ENCODE measurements at places on chromosomes 4 and X.
A peak's percentile ranks its signal among the peaks of the same experiment; 100 is the strongest.

- peak; percentile 73 for DNase-seq
Observed at GRCh38 chrX:101415180-101416145, 7.4 kb downstream of the HNRNPH2 start.

GRCh38 chr4:76562161-76562560 lies 127.1 kb downstream of the SHROOM3 start:
- DNase-seq, result no peak

DNA sequence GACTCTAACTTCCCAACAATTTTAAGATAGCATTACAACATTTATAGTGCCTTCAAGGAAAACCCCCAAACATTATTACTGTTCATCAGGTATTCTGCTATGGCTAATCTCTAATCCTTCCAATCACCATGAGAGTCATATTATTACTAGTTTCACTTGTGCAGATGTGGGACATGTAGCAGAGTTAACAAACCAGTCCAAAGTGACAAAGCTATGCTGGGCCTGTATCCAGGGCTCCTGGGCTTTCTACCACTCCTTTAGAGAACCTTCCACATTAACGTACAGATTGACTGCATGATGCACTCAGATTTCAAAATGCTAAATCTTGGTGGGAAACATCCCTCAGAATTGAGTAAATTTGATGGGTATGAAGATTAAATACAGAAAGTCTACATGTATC lies 16.4 kb downstream of the CASP3 start:
- no peak for DNase-seq

DNA sequence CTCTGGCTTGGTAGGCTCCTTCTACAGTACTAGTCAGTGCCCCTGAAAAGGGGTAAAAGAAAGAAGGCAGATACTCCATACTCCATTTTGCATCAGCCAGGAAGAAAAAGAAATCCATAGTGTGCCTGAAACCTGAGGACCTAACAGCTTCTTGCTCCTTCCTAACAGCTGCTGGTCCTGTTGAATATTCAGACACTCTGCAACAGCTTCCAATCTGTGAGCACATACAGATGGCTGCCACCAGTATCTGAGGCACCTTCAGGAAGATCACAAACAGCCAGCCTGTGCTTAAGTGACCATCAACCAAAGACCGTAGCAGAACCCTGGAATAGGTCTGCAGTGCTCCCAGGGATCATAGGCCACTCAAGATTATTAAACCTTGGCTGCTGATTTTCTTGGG lies 4.3 kb downstream of the GIMD1 start:
- no peak for DNase-seq

- no peak for DNase-seq
Observed at GRCh38 chrX:77444545-77444944, 2.6 kb upstream of the FGF16 start.

DNA sequence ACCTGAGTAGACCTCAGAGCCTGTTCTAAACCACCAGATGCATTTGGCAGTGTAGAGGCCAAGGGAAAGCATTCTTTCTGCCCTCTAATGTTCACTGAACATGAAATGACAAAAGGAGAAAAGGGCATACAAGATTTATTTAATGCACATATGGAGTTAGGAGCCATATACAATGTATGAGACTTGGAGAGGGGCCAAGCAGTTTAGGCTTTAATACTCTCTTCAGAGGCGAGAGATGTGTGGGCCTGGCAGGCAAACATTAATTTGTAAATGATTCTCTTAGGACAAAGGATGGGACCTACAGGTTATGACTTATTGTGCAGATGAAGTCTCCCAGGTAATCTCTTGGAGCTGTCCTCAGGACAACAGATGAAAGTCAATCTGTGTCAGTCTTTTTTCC lies 631.9 kb downstream of the ADGRL3 start:
- no peak for DNase-seq

GRCh38 chr4:172578712-172579111 lies 589.9 kb upstream of the GALNT7 start:
- DNase-seq, result no peak

DNA sequence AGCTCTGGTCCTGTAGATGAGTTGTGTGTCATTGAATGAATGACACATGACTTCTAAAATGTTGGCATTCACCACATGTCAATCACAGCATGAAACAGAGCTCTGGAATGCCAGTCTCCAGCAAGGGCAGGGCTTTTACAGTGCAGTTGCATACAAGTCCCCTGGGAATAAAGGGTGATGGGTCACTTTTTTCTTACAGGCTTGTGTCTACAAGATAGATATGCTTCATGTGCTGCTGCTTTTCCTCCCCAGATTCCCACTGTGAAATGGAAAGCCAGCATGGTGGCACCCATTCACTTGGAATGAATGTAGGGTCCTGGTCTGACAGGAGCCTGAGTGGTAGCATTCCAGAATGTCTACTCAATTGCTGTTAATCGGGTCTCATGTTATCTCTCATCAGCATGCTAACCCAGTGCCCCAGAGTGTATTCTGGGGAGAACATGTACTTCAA lies 159.1 kb upstream of the KIT start:
- no peak for DNase-seq

GRCh38 chr4:96354036-96354712 lies 514.3 kb downstream of the PDHA2 start:
- peak; percentile 10 for DNase-seq

DNA sequence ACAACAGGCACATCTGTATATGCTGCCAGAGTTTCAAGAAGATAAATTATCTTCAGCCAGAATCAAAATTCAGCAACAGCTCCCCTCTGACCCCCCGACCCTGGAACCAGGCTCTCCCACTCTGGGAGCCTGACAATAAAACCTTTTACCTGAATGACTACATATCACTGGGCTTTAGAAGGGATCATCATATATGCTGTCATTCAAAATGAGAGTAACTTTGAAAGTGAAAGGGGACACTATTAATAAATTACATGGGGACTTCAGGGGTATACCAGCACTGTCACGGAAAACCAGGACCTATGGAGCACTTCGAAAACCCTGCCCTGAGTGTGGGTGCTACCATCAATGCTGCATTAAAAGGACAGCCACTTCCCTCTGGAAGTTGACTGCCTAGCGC lies 26.2 kb downstream of the TSPAN5 start:
- DNase-seq, result no peak

DNA sequence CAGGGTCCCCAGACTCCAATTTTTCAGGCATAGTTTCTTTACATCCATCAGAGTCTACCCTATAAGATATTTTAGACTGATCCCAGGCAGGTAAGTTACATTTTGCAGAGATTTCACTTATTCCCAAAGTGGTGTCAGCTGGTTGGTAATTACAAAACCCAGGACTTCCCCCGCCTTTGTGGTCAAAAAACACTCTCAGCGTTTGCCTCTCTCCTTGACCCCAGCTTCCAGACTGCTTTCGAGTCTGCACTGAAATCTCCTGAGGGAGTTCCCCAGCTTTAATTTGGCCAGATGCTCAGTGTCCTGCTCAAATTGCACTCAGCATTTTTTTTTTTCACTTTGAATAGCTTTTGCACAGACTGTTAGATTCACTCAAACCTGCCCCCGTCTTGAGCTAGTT lies 11.2 kb upstream of the AMOT start:
- peak; percentile 56 for DNase-seq

DNA sequence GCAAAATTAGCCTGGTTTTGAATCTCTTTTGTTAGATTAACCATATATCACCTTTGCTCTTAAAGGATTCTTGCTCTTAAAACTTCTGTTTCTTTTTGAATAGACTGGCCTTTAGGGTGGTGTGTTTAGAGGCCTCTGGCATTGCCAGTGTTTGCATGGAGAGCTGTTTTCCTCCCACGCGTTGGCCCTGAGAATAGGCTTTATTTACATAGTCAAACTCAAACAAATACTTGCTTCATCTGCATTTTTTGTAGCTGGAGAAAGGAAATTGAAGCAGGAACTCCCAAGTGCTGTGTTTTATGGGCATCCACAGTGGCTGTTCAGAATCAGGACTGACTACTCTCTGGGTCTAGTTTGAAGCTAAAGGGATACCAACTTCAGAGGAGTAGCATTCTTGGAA lies 2.7 kb downstream of the SHROOM2 start:
- DNase-seq, result peak; percentile 51

GRCh38 chrX:140292961-140293360 lies 211.9 kb downstream of the SOX3 start:
- DNase-seq, result no peak

DNA sequence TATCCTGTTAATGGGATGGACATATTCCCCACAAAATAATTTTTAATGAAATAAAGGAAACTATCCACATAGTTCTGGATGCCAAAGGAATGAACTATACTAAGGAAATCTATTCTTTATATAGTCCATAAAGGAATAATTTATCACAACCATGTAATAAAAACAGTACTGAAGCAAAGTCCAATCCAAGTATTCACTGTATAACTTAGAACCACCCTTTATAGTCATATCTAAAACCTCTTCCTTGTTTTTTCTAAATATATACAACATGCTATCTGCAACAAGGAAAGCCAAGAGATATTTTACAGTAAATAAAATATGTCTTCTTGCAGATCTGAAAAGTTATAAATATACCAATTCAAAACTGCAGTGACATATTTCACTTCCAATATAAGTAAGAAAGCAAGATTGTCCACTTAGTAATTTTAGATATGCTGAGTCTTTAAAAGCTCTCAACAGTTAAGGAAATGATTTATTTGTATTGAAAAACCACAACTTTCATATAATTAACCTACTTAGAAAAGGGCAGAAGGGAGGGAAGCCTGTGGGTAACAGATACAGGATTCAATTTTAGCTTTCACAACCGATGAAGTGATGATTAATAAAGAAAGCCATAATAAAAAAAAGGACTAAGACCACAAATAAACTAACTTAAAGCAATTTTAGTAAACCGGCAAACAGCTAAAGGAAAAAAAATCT lies 8.0 kb downstream of the NR3C2 start:
- DNase-seq, result no peak

DNA sequence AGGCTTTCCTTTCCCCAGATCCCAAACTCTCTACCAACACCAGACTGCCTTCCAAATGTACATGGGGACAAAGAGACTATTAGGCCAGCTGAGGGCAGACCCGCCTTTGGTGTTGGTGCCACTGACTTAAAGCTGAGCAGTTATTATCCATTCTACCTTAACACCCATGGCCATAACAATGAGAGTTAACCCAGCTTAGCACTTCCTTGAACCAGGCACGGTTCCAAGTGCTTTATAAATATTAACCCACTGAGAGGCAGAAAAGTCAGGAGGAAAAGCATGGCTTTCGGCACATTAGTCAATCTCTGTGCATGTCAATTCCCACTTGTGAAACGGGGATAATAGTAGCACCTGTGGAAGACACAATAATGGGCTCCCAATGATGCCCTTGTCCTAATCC lies 243.1 kb upstream of the ANXA3 start:
- no peak for DNase-seq

- no peak for DNase-seq
Observed at GRCh38 chr4:111748157-111748556, 397.1 kb upstream of the FAM241A start.

DNA sequence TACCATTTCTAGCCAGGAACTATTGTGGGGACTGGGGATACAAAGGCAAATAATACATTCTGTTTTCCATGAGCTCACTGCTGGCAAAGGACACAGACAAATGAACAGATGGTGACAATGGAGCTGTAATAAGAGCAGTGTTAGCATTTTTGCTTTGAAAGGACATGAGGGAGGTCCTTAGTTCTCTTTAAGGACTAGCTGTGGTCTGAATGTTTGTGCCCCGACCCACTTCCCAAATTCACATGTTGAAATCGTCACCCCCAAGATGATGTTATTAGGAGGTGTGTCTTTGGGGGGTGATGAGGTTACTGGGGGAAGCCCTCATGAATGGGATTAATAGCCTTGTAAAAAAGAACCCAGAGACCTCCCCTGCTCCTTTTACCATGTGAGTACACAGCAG lies 30.3 kb downstream of the CCNG2 start:
- DNase-seq, result no peak

- no peak for DNase-seq
Observed at GRCh38 chrX:28659269-28659668, 72.0 kb downstream of the IL1RAPL1 start.

- DNase-seq, result no peak
Observed at GRCh38 chr4:152229782-152230289, 306.1 kb downstream of the FBXW7 start.

- no peak for DNase-seq
Observed at GRCh38 chr4:178255172-178255571, 812.9 kb upstream of the AGA start.

- no peak for DNase-seq
Observed at GRCh38 chr4:115315182-115315581, 201.8 kb upstream of the NDST4 start.

DNA sequence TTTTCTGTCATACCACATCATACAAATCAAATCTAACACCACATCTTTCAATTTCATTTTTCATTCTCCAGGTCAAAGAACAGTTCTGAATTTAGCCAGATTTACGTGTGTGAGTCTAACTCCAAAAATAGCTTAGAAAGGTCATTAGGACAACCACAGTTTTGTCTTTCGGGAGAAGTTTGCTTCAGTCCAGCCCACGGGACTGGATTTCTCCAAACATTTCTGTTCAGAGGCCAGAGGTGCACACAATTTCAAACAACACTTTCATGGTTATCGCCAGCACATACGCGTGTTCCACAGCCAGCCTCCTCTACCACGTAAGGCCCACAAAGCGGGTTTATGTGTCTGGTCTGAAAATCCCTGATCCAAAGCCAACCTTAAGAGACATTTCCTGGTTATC lies 65.9 kb downstream of the VEGFC start:
- DNase-seq, result peak; percentile 8

DNA sequence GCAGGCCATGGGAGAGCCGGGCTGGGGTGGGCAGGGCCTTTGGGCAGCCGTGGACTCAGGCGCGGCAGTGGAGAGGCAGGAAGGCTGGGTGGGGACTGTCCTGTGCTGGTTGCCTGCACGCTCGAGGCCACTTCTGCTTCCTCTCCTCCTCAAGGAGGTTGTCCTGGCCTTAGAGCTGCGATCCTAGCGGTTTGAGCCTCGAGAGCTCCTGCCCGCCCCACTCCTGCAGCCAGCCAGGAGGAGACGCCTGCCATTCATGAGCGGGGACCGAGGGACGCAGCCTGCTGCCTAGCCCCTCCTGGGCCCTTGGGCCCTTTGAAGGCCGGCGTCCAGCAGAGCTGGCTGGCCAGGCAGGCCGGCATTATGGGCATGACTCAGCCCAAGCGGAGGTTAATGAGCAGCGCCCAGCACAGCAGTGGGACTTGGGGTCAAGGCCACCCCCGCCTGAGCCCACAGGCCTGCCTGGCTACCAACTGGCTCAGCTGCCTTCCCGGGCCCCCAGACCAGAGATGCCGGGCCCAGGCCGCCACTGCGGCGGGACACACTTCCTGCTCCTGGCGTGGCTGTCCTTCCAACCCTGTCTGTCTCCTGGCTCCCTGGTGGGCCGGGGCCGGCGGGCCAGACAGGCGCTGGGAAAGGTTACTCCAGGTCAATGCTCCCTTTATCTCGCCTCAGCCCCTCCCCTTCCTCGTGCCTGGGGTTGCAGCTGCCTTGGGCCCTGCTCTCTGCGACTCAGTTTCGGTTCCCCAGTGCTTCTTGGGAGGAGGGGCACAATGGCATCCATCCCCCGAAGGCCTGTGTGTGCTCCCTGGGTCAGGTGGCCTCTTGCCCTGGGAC lies 1.8 kb downstream of the ABCD1 start:
- peak; percentile 63 for DNase-seq

DNA sequence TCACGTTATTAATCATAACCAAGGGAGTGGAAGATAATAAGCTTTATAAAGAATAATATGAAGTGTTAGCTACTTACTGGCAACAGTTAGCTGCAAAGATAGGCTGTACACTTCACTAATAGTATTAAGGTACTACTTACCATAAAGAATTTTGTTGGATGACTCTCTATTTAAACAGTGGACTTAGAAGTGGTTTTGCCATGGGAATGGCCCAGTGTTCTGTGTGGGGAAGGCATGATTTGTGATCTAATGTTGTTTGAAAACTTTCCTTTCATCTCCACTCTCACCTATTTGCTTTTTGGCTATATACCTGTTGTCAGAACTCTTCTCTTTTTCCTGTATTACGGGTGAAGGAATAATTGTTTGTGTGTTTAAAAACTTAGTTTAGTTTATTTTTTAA lies 23.0 kb downstream of the FHDC1 start:
- no peak for DNase-seq

All from hepatocyte (in vitro differentiated cells).